ENCODE measurements at places on chromosomes 3 and 15.
A peak's percentile ranks its signal among the peaks of the same experiment; 100 is the strongest.

DNA sequence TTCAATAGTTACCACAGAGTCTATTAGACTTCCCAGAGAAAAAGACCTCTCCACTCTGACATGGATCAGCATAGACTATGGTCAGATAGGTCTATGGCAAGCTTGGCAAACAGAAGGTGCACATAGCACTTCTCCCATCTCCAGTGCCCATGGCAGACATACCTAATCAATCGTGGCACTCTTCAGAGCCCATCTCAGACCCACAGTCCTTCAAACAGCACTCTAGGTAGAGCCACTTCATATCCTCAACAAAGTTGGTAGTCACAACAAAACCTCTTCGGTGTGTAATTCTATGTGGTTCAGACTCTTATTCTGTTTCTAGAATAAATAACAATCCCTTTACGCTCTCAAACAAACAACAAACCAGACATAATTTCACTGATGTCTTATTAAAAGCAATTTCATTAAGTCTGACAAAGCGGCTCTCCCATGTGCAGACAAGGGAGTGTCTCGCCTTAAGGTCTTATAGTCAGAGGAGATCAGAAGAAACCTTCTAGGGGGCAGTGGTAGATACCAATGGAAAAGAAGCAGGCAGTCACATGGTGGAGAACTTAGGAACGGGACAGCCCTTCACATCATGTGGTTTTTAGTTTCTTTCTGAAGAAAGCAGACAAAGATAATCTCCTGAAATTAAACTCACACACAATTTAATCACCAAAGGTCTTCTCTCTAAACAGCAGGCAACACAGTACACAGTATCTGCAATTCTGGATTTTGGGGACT lies 483.4 kb downstream of the FOXP1 start:
- no peak for DNase-seq

- DNase-seq, result peak; percentile 46
Observed at GRCh38 chr3:49428752-49429080, 408 bp downstream of the NICN1 start.

- DNase-seq, result peak; percentile 49
Observed at GRCh38 chr15:80779658-80780415, 667 bp downstream of the CEMIP start.

GRCh38 chr3:152054315-152054714 lies 180.9 kb downstream of the SUCNR1 start:
- DNase-seq, result no peak

DNA sequence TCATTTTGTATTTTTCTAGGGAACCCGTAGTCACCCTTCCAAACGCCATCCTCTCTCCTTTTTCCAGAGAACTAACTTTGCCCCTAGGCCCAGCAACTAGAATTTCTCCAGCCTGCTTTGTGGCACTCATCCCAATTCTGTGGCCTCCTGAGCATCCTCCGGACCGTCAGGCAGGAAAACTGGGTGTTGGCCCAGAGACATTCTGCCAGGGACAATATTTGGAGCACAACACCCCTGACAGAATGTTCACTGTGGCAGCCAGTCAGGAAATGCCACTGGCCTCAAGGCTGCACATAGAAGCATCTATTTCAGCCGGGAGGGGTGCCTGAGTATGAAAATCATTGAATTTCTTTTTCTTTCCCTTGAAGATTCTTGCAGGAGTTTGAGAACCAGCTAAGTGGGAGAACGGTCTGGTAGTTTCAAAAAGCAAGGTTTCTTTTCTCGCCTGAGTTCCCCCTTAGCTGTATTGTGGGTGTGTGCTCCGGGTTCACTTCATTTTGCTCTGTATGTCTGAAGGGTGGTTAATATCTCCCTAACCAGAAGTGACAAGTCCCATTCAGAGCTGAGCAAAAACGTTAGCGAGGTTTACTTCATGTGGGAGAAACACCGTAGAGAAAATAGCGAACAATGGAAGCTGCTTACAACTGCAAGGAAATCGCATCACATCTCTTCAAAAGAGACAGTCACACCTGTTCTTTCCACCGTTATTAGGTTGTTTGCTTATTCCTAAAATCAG lies 108.1 kb upstream of the TPM1 start:
- DNase-seq, result no peak

DNA sequence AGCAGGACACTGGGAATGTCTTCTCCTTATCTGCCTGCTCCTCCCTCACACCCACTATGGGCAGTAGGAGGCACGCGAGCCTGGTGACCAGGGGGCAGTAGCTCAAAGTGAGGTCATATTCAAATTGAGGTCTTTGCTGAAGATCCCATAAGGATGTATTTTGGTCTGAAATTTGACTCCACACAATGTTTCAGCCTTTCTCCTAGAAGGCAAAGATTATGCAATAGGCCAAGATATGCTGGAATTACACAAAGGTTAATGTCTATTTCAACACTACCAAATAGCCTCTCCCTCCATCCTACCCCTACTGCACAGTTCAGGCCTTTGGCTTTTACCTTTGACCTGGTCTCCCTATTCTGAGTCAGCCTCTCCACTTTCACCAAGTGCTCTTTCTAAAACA lies 203.0 kb downstream of the TIGIT start:
- DNase-seq, result no peak

DNA sequence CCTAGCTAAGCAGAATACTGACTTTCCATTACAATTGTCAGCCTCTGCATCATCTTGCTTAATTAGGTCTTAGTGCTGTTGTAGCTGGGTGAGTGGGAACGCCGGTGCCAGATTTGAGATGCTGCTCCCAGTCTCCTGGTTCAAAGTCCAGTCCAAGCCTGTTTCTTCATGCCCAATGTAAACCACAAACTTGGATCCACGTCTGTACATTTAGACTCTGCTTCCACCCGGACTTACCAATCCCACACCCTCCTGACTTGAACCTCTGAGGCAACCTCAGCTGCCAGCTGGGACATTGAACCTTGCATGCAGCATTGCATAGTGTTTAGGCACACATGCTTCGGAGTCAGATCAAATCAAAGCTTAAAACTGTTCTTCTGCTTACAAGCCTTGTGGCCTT lies 43.0 kb downstream of the BCL2L10 start:
- no peak for DNase-seq

DNA sequence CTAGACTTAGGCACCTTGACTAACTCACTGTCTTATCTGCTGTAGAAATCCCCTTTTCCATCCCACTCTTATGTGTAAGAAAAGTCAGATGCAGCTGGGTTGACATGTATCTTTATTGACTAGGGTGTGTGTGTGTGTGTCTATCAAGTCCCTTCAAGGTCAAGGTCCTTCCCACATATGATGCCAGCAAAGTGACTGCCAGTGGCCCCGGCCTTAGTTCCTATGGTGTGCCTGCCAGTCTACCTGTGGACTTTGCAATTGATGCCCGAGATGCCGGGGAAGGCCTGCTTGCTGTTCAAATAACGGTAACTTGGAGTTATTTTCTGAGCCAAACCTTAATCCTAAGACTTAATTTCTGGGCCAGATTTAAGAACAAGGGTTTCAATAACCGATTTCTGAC lies 76.3 kb downstream of the DNASE1L3 start:
- DNase-seq, result no peak

- DNase-seq, result no peak
Observed at GRCh38 chr3:136708333-136708985, 43.7 kb downstream of the STAG1 start.

GRCh38 chr3:10515884-10516495 lies 10.6 kb upstream of the ATP2B2 start:
- no peak for DNase-seq

GRCh38 chr3:31945738-31946052 lies 35.4 kb downstream of the OSBPL10 start:
- no peak for DNase-seq

DNA sequence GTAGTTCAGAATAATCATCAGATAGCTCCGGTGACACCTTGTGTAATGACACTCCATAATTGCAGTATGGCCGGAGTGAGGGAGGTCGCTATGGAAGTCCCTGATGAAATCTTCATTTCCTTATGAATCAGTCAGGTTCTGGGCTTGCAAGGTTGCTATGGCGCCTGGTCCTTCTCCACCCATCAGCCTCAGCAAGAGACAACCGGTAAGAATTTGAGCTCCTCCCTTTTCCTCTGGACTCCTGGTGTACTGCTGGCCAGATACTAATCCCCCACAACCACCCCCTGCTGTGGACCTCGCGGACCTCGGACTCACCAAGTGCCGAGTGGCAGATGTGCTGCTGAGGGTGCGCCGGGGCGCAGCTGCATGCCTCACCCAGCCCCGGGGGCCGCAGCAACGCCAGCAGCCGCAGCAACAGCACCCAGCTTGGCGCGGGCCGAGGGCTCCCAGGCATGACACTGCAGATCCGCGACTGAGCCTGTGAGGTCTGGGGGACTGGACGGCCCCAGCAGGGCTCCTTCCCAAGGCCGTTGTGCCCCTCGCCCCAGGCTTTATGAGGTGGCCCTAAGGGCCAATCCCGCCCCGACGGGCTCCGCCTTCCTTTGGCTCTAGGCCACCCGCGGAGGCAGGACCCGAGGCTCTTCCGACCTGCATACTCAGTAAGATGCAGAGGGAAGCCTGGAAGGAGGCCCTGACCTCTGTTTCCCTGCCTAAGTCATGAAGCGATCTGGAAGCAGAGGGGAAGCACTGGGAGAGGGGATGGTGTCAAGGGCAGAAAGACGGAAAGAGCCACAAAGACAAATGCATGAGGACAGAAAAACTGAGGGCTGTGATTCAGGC lies at the start of gene TIMP4:
TIMP4 (minus strand) TSS at position 526 of the 840 bp plus-strand sequence; CDS start at position 454, 72 bp downstream.
- DNase-seq, result peak; percentile 54

GRCh38 chr15:45555934-45556608 lies 31.1 kb upstream of the BLOC1S6 start:
- DNase-seq, result no peak

DNA sequence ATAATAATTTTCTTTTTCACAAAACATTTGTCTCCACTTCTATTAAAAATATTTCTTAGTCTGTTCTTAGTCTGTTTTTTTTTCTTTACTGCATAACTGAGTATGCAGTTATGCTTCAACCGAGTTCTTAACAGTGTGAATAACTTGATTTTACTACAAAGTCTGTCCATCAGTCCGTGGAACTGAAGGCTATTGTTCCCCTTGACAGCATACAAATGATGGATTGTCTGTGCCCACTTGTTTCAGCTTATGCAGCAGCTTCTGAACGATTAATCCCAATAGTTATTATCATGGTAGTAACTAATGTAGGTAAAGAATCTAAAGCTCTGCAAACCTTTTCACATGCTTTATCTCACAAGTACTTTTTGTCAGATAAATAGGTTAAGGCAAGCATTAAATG lies 150.7 kb downstream of the SSR3 start:
- no peak for DNase-seq

DNA sequence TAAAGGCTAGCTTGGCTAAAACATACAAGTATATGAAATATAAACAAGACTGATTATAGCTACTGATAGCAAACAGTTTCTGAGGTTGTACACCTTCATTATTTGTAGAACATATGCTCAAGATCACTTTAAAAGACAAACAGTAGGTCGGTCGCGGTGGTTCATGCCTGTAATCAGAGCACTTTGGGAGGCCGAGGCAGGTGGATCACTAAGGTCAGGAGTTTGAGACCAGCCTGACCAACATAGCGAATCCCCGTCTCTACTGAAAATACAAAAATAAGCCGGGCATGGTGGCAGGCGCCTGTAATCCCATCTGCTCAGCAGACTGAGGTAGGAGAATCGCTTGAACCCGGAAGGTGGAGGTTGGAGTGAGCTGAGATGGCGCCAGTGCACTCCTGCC lies 80.3 kb downstream of the SMARCC1 start:
- DNase-seq, result no peak

DNA sequence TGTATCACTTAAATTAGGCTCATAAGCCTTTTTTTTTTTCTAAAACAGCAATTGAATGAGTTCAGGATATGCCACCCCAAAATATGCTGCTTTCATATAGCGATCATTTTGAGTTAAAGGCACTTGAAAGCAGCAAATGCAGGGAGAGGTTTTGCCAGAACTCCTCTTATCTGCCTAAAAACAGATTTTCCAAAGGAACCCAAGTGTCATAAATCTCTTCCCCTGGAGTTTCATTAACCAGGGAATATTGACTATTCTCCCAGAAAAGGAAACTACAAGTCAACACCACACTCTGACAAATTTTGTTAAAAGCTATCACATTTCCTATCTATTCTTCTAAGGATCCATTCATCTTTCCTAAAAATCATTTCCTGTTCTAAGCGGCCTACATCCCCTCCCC lies 11.3 kb downstream of the DNAAF4 start:
- no peak for DNase-seq

DNA sequence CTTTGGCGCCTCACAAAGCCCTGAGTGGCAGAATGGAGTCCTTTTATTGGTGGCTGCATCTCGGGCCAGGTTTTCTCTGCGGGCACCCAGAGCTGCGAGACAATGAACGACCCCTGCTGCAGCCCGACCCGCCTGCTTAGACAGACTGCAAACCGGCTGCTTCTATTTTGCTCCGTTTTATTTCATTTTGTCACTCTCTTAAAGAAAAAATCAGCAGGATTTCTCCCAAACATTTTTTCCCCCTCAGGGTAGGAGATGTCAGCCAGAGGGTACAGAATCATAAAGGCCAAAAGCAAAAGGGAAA lies 64.8 kb downstream of the OXNAD1 start:
- no peak for DNase-seq

- DNase-seq, result no peak
Observed at GRCh38 chr3:90018779-90019178, 911.4 kb downstream of the EPHA3 start.

DNA sequence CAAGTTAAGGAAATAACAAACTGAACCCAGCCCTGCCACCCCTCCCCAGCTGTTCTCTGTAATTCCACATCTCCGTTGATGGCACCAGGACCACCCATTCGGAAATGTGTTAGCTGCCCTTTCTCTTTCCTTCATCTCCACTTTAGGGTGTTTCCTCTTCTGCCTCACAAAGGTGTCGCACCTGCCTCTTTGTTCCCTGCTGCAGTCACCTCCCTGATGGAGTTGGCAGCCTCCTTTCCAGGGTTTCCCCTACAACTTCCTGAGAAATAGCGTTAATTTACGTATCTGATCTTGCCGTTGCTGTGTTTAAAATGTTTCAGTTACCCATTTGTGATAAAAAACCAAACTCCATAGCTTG lies 57.3 kb downstream of the GPR171 start:
- DNase-seq, result no peak

DNA sequence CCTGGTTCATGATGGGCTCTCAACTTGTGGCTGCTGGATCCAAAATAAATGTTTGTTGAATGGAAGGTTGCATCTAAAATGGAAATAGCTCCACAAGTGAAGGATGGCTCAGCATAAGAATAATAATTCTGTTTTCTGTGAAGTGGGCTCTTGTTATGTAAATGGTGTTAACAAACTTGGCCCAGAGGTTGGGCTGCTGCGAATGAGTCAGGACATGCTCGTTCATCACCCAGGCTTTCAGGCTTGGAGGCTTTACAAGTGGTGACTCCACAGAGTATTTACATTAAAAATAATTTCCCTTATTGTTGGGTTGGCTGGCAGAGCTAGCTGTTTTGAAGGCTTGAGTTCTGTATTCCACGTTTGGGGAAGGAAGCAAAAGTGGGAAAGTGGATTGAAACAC lies 60.5 kb downstream of the ITGB5 start:
- DNase-seq, result no peak

GRCh38 chr3:171776411-171776810 lies 33.9 kb downstream of the PLD1 start:
- no peak for DNase-seq

Measured in A549 (cell line).